ENCODE measurements at places on chromosomes 12 and 14.

GRCh38 chr12:121515615-121516014 is 65.2 kb downstream of the KDM2B start:
- no peak for DNase-seq

DNA sequence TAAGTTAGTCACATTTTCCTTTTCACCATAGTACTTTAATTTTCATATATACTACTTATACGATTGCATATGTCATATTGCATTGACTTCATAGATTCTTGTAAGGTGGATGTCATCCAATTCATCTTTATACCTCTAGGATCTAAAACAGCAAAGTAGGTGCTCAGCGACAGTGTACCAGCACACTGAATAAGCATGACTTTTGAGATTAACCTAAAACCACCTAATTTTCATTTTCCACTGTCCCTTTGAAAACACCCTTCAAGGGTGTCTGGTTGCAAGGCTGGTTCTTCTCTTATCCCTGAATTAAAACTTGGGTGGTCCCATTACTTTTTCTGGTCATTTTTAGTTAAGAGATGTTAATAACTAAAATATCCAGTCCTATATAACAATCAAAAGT is 4.4 kb downstream of the GPR19 start:
- DNase-seq, result no peak

DNA sequence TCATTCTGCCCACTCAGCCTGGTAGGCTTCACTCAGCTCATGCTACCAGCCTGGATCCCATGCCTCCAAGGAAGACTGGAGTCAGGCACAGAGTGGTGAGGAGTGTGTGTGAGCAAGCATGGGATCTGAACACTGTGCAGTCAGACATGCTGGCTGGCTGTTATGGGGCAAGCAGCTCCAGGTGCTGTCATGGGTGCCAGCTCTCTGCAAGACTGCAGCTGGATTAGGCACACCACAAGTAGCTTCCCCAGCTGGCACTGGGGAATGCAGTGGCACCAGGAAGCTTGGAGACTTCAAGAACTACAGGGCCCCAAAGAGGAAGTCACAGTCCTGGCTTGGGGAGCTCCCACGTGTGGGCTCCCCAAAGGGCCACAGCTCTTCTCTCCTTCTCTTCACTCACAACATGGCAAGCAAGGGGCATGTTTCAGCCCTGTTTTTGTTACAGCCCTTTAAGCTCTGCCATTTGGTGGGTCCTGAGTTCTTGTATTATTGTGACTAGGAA is 202.5 kb downstream of the VRK1 start:
- no peak for DNase-seq

DNA sequence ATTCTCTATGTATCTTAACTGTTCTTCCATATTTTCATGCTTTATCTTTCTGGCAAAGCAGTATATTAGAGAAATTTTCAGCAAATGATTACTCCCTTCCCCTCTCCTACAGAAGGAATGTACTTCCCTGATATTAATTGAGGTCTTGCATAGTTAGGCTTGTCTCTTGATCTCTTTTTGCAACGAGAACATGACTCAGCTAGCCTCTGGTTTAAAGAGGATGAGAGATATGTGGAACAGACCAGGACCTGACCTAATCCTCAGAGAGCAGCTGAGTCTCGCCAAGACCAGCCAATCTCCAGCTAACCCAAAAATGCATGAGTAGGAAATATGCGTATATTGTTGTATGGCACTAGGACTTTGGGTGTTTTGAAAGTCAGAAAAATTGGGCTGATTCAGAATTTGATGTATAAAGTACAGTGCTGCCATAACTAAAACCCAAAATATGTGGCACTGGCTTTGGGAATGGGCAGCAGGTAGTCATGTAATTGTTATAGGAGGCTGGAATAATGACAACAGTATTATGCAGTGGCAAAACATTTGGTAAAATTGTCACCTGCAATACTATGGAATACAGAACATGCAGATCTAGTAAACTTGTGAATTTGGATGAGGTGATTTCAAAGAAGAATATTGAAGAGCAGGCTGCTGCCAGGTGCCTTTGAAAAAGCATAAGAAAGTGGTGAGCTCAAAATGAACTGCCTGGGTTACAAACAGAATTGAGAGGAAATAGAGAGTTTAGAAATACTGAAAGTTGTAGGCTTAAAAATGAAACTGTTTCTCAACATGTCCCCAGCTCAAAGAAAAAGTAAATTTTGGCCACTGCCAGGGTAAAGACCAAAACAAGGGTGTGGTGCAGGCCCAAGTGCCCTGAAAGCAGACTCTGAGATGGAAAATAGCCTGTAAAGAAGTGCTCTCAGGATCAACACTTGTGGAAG is 9.3 kb upstream of the USP15 start:
- DNase-seq, result no peak

GRCh38 chr14:92481386-92481785 is 32.2 kb upstream of the RIN3 start:
- no peak for DNase-seq

DNA sequence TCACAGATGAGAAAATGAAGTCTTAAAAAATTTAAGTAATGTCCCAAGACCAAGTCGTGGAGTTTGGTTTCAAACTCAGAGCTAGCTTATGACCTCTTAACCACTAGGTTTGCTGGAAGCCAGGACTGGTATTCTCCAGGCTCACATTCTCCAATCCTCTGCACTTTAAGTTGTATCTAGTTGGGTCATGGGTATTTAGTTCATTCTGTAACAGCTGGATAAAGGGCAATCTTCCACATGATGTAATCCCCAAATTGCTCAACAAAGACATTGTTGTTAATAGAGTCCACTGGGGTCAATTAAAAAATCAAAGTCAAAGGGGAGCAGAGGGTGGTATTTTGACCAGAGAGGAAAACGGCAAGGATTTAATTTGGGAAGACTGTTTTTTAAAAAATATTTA is 17.8 kb upstream of the GAS2L3 start:
- DNase-seq, result no peak

DNA sequence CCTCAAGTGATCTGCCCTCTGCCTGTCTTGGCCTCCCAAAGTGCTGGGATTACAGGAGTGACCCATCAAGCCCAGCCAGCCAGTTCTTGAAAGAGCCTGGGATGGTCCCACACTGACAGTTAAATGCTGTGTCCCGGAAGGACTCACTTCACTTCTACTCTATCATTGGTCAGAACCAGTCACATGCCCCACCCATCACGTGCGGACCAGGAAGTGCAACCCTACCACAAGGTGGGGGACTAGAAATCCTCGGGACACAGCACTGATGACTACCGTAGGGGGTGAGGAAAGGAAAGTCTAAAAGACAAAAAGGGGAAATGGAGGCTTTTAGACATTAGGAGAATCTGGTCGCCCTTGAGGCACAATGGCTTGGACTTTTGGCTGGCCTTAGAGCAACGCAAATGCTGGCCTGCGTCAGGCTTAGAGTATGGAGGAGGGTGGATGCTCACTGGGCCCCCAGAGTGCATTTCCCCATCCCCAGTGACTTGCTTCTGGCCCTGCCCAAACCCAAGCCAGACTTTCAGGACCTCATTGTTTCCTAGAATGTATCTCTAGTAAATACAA is 207.7 kb downstream of the TTC8 start:
- no peak for DNase-seq

GRCh38 chr12:33330940-33331339 is 108.7 kb downstream of the SYT10 start:
- DNase-seq, result no peak

GRCh38 chr14:63705561-63706070 is 22.2 kb downstream of the SGPP1 start:
- no peak for DNase-seq

- peak; percentile 42 for DNase-seq
Measured at GRCh38 chr12:50764286-50765094, 589 bp downstream of the ATF1 start.

DNA sequence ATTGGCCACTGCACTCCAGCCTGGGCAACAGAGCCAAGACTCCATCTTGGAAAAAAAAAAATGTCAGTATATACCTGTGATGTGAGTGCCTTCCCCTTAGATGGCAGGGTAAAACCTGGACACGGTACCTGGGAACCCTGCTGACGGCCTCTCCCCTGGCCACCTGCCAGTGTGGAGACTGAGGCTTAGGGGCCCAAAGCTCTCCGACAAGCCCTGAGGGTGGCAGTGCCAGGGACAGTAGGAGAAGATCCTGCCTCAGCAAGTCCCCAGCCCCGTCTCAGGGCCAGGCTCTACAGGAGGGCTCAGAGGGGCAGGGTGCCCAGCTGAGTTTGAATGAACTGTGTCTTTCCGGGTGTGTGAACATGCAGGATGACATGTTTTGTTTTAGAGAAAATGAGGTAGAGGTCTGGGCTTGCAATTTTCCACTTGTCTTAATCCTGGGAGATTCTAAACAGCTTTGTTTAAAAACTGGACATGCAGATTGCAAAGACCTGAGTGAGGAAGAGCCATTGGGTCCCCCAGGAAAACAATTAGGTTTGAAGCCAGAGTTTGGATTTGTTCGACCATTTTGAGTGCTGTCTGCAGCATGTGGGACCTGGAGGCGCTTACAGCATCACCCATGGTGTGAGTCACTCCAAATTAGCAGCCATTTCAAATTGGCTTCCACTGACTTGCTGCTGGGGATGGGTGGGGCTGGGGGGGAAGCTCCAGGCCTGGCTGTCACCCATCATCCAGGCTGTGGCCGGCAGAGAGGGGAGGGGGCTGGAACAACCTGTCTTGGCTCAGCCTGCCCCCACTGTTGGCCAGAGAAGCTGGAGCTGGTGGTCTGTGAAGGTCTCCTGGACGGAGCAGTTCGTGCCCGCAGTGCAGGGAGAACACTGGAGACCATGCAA is 10.8 kb downstream of the TSPAN9 start:
- no peak for DNase-seq

DNA sequence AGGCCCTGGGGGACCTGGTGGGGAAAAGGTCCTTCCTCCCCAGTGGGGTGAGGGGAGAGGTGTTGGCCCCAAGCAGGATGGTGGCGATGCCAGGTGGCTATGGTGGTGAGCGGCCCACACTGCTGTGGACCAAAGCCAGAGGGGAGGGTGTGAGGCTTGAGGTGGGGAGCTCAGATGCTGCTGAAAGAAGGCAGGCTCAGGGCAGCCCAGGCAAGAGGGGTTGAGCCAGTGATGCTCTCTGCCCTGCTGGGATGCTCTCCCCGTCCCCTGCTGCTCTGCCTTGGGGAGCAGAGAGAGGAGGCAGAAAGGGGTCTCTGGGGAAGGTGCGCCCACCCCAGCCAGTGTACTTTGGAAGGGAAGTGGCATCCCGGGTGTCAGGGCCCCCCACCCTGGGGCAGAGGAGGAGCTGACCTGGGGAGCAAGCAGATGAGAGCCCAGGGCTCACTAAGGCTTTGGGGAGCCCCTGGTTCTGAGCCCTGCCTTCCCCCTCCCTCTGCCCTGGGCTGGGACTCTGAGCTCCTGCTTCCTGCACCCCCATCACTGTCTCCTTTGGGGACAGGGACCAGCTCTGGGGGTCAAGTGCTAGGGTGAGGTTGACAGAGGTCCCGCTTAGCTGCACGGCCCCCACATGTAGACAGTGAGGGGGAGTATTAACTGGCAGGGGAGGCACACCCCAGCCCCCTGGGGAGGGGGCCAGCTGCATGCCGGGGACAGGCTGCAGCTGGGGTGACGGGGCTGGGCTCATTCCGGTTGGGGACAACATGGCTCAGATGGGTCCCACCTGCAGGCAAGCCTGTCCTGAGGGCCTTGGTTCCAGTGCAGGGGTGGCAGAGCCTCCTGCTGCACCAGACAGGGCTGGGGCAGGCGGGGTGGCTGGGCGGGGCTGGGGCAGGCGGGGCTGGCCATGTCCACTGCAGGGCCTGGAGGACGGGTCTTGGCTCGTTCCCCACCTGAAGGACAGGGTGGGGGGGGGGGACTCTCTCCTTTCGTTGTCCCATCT is 124.4 kb downstream of the KIF26A start:
- DNase-seq, result no peak

DNA sequence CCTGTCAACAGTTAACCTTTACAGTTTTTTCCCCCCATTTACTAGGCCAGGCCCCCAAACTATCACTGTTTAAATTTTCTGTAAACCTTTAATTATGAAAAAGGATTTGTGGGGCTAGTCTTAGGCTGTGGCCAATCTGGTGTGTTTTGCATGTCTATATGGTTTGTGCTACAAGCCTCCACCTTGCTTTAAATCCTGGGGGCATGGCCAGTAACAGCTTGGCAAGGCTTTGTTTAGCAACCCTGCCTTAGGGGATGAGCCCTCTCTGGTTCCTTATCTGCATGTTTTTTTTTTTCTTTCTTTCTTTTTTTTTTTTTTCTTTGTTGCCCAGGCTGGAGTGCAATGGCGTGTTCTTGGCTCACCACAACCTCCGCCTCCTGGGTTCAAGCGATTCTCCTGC is 102.7 kb downstream of the KCNMB4 start:
- DNase-seq, result no peak

GRCh38 chr12:12807970-12808702 is 5.0 kb upstream of the DDX47 start:
- no peak for DNase-seq

DNA sequence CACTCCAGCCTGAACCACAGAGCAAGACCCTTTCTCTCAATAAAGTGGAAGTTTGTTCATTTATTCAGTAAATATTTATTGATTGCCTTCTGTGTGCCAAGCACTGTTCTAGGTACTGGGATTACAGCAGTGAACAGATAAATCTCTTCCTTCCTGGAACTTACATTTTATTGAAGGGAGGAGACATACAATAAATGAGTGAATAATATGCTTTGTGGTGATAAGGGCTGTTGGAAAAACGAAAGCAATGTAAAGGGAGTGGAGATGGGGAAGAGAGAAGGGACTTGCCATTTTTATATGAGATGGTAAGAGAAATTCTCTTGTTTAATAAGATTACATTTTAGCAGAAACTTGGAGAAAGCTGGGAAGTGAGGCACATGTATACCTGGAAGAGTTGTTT is 1.6 kb downstream of the GSKIP start:
- no peak for DNase-seq

DNA sequence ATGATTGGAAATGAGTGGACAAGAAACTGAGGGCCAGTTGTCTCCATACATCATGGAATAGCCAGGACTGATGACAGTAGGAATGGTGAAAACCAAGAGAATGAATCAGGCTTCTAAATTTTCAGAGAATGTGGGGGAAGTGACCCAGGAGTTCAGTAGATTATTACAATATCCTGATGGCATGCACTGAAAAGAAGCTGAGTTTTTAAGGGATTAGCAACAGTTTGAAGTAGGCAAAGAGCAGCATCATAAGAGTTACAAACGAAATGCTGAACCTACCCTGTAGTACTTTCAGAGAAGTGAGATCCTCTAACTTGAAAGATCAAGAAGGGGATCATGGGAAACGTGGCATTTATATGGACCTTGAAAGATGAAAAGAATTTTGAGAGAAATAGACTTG is 13.2 kb downstream of the SLC2A14 start:
- DNase-seq, result no peak

DNA sequence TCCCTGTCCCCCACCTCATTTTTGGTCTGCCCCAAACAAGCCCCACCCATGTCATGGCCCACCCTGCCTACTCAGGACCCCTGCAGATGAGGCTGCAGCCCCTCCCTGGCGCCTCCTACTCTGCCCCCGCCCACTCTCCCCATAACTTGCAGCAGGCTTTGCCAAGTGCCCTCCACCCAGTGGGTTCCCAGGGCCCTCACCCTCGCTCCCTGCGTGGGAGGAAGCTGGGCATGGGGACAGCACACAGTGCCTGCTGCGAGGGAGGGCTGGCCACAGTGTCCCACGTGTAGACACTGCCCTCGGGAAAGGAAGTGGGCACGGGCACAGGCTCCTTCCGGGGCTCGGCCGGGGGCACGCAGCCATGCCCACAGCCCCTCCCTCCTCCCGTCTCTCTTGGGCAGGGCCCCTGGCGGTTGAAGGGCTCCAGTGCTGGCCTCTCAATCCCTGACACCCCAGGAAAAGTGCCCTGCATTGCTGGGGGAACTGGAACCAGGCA is 9.4 kb downstream of the AKT1 start:
- no peak for DNase-seq

- DNase-seq, result peak; percentile 16
Measured at GRCh38 chr12:102960766-102961465, 3.4 kb downstream of the ASCL1 start.
